Muscle of arm (tissue), 14 donors: ENCODE measurements at places on chromosomes 11 and 22.

DNA sequence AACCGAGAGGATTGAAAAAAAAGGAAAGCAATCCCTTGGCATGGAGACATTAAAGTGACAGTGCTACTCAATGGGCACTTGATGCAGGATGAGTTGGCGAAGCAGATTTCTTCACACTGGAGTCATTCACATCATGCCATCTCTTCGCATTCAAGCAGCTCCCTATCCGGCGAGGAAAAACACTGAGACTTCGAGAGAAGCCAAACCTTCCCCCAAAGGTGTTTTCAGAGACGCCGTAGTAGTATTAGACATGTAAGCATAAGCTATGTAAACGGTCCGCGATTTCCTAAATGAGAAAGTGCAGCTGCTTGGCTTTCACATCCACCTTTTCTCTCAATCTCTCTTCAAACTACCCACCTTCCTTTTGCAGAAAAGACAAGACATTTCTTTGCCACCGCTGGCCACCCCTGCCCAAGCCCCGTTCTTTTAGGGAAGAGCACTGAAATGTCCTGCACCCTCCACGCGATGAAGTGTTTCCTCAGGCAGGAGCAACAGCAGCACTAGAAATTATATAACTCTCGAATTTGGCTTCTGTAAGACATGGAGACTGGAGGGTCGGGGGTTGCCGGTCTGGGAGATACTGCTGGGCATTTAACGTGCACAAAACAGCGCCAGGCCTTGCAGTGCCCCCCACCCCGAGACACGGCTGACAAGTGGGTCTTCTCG, at the start of gene DLG2:
DLG2 (minus strand) TSS at position 13 of the 666 bp plus-strand sequence.
- peak; percentile 62 for DNase-seq

DNA sequence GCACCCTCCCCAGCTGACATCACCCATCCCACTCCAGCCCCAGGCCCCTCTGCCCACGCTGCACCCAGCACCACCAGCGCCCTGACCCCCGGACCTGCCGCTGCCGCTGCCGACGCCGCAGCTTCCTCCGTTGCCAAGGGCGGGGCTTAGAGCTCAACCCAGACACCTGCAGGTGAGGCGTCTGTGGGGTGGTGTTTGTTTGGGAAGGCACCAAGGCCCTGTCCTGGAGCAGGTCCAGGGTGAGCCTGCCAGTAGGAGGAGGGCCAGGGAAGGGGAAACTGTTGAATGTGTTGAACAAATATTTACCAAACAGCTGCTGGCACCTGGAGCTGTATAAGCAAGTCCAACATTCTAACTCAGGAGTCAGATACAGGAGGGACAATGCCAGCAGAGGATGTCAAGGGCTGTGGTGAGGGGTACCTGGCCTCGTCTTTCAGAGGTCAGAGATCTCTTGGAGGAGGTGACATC, 3.1 kb downstream of the VEGFB start:
- DNase-seq, result no peak

DNA sequence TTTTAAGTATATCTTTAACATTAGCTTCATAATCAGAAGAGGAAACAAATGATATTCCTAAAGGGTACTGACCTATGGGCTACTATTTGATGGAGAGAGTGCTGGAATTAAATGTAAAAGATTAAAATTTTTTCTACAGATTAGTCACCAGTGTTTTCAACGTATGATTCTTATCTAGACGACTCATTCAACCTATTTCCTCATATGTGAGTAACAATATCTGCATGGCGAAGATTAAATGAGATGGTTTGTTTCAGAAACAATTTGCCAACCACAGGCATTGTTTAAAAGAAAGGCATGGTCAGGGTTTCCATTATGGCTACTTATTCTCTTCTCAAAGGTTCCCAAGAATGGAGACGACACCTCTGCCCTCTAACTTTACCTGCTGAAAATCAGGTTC, 20.4 kb downstream of the OR56B4 start:
- DNase-seq, result no peak

- DNase-seq, result no peak
These were observed 6.7 kb downstream of the NECTIN1 start for GRCh38 chr11:119722281-119722794.

- no peak for DNase-seq
These were observed 89.8 kb upstream of the FIBIN start for GRCh38 chr11:26904132-26904531.

DNA sequence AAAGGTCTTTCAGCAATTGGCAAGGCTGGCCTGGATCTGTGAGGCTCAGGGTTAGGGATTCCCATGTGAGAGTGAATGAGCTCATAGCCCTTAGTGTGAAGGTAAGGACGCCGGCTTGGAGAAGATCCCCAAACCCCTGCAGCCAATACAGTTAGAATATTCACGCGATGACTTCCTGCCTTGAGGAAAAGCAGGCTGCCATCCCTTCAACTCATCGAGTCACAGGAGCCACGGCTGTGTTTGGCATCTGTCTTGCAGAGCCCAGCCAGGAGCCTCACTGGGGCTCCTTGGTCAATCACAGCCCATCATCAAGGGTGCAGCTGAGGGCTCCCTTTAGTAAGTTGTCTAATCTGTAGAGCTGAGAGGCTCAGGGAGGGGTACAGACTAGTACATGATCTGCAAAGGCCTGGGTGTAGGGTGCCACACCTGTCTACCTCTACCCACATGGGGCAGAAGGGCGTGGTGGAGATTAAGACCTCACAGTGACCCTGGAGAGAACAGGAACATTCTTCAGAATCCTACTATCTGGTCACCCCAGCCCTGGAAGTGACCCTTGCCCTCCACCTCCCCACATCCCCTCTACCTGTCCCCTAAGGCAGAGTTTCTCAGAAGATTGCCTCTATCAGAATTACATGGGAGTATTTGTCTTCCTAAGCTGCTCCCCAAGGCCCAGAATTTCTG, 18.5 kb downstream of the IL10RA start:
- DNase-seq, result no peak

- no peak for DNase-seq
These were observed 442.2 kb downstream of the BUD13 start for GRCh38 chr11:116330439-116331185.

DNA sequence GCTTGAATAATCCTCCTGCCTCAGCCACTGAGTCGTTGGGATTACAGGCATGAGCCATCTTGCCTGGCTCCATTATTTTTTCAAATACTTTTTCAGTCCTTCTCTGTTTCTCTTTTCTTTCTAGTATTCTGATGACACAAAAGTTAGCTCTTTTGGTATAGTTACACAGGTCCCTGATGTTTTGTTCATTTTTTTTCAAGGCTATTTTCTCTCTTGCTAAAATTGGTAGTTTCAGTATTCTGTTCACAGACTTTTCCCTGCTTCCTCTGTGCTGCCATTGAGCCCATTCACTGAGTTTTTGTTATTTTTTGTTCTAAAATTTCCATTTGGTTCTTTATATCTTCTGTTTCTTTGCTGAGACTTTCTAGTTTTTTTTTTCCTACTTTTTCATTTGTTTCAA, 166.5 kb downstream of the UVRAG start:
- no peak for DNase-seq

DNA sequence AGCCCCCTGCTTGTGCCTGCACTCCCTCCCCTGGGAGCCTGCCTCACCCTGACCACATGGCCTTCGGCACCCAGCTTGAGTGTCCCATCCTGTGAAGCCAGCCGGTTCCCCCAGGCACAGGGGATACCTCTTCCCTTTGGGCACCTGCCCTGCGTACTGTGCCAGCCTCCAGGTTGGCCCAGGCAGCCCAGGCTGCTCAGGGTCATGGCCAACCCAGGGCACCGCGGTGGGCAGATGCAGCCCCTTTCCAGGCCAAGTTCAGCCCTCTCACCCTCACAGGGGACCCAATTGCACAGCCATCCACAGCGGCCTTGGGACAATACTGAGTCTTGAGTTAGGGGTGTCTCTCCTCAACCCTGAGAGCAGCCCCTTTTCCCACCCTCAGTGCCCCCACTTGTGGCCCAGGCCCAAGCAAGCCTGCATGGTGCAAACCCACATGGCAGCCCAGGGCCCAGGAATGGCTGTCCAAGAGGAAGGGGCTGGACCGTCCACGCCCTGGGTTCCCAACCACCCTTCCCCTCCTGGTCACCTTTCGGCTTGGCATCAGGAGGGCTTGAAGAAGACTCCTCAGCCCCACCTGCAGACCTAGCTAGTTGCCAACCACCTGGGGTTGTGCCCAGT, 87.7 kb downstream of the CDKN1C start:
- DNase-seq, result no peak

GRCh38 chr11:17563231-17563646, 16.2 kb downstream of the OTOG start:
- DNase-seq, result no peak

DNA sequence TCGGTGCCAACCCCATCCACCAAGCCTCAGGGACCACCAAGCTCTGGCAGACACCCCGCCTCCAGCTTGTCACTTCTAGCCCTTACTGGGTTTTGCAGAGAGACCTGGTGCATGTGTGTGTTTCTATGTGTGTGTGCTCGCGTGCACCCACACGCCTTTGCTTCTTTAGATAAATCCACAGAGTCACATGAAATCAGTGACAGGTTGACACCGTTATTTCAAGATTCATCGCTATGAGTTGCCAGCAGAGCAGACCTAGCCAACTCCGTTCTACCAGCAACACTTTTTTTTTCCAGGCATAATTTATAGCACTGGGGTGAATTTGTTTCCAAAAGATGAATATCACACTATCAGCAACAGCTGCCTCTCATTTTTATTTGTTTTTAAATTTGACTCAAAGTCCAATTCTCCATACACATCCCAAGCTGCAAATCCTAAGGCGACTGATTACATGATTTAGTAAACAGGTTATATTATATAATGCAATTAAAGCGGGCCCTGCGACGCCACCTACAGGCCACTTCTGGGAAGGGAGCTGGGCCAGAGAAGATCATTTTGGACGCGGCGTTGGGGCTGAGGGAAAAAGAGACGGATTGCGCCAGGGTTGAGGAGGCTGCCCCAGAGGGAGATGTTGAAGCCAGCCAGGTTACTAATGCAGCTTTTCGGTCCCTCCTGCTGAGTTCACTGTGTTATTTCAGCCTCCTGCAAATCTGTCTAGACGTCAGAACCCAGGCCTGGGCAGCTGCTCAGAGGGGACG, 150.5 kb downstream of the FEZ1 start:
- DNase-seq, result peak; percentile 91

DNA sequence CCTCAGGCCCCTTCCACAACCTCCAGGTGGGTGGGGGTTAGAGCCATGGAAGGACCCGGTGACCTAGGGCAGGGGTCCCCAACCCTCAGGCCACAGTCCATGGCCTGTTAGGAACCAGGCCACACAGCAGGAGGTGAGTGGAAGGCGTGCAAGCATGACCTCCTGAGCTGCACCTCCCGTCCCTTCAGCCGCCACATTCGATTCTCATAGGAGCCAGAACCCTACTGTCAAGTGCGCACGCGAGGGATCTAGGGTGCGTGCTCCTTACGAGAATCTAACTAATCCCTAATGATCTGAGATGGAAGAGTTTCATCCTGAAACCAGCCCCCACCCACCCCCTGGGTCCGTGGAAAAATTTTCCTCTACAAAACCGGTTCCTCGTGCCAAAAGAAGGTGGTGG, 3.6 kb upstream of the KRTAP5-4 start:
- DNase-seq, result no peak

DNA sequence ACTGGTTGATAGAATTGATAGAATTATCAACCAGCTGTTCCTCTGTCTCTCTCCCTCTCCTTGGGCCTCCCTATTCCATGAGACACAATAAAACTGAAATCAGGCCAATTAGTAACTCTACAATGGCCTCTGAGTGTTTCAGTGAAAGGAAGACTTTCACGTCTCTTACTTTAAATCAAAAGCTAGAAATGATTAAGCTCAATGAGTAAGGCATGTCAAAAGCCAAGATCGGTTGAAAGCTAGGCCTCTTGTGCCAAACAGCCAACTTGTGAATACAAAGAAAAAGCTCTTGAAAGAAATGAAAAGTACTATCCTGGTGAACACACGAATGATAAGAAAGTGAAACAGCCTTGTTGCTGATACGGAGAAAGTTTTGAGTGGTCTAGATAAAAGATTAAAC, 16.6 kb downstream of the PIH1D2 start:
- DNase-seq, result no peak
